ENCODE measurements at places on chromosomes 6 and 20.
A peak's percentile ranks its signal among the peaks of the same experiment; 100 is the strongest.

DNA sequence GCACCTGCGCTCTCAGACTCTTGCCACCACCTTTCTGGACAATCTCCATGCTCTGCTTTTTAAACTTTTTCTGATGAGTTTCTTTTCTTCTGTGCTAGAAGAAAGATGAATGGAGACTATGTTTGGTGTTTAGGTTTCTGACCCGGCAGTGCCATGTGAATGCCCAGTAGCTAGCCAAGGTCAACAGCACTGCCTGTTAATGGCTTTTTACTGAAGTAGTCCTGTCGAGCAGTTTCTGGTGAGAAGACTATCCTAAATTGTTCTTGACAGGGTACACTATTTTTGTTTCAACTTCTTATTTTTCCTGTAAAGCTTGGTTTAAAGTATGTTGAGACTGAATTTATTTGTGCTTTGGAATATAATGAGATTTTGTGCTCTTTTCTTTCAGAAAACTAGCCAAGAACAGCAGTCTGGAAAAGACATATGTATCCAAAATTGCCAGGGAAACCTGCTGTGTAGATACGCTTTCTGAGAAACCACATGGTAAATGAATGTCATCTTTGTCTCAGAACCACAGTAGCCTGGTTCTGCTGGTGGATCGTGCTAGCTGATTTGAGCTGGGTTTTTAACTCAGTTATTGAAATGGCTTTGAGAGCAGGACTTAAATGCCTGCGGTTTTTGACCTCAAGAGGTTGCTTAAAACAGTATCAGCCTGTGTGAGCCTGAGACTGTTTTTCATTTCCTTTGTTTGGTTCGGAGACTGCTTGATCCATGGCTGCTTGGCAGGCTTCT lies 48.1 kb downstream of the KCNS1 start:
- DNase-seq, result peak; percentile 4

- DNase-seq, result no peak
Measured at GRCh38 chr6:33323623-33323948, 6.0 kb upstream of the ZBTB22 start.

GRCh38 chr20:23995905-23996666 lies 7.5 kb upstream of the GGTLC1 start:
- no peak for DNase-seq

- no peak for DNase-seq
Measured at GRCh38 chr6:125742464-125743120, 6.8 kb upstream of the HEY2 start.

GRCh38 chr6:110990840-110991576 lies 9.2 kb downstream of the RPF2 start:
- no peak for DNase-seq

DNA sequence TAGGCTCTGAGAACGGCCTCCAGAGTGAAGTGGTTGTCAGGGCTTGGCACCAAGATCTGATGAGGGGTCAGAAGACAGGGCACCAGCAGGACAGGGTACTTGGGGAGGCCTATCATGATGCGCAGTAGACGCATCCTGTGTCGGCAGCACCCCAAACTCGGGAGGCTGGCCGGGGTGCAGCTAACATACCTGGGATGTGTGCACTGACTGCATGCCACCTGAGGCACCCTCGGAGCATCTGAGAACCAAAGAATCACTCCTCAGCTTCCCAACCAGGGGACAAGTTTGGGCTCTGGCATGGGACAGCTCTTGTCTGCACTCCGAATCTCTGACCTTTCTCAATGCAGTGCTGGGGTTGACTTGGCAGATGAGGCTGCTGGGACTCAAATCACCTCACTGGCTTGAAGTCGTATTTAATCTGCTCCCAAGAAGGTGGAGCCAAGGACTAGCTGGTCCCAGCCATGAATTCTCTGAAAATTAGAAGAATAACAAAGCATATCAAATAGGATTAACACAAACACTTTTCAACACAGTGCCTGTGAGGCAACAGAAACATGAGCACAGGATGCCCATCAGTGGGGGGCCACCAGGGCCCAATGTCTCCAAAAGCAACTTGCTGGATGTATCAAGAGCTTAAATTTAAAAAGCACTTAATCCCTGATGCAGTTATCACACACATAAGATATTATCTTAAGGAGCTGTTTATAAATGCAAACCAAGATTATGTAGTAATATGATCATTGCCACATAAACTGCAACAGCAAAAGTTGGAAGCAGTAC lies 348.8 kb downstream of the PREX1 start:
- no peak for DNase-seq

DNA sequence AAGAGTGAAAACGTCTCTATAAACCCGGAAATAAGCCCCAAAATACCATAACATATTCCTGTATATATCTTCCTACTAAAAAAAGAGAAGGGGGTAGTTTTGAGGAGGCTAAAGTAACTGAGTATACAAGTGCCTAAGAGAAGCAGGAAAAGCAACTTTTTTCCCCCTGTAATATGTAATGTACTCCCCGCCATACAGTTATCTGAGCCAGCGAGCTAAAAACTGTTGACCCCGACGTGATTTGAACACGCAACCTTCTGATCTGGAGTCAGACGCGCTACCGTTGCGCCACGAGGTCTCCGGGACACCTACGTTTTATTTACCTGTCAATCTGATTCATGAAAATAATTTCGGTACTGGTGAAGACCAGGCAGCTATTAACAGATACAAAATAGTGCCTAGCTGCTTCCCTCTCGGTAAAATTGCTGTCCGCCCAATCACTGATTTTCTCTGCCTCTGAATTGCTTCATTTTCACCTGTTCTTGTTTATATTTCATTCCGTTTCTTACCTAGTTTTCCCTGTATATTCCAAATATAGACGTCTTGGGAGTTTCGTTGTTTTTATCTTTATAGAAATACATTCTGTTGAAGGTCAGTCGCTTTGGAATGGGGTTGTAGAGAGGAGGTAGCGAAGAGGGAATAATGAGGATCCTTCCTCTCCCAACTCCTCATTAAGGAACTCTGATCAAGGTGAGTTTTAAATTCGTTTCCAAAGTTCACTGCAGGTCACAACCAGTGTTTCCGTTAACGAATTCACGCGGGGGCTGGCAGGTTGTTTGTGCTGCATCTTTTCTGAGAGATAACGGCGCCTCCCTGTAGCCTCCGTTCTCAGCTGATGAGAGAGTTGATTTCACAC lies 33.6 kb upstream of the BTN3A2 start:
- DNase-seq, result peak; percentile 30

DNA sequence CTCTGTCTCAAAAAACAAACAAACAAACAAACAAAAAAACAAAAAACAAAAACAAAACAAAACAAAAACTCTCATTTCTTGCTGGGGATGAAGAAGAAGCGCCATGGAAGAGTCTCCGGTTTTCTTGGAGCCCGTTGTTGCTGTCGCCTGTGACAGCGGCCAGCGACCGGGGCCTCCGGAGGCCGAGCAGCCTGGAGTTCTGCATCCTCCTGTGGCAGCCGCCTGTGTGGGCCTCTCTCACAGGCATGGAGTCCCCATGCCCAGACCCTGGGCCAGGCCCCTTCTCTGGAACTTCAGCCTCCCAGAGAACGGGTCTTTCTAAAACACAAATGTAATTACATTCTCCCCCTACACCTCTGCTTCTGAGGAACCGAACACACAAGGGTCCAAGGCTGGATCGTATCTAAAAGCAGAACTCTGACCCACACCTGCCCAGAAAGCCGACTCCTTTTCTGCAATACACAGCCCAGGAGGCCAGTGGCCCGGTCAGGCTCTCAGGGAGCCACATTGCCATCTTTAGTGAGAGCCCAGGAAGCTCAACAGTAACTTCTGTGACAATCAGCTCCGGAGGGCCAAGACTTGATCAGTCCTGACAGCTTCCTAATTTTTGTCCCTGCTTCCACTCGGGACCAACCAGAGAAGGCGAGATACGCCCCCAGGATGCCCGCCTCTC lies 18.5 kb downstream of the DACT2 start:
- no peak for DNase-seq

GRCh38 chr6:53795702-53796450 lies 1.1 kb downstream of the LRRC1 start:
- DNase-seq, result no peak

- no peak for DNase-seq
Measured at GRCh38 chr6:119407156-119407555, 57.6 kb upstream of the MAN1A1 start.

GRCh38 chr6:41568202-41568584 lies 22.0 kb downstream of the FOXP4 start:
- no peak for DNase-seq

All from KG1 (cell line).